LNCaP clone FGC (cell line): ENCODE measurements at places on chromosomes 3 and 15.

DNA sequence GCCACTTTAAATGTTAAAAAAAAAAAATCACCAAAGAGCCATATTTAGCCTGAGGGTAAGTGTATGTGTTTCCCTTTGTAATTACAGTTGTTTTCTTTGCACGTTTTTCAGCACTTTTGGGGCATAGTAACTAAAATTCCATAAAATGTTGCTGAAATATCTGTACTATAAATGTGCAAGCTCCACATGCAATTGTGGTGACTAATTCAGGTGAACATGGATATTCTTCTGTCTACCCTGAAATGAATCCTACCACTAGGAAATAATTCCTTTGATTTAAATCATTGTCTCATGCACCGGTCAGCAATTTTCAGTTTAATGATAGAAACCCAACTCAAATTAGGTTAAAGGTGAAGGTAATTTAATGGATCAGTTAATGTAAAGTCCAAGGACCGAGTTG lies 13.1 kb upstream of the TFG start:
- no peak for DNase-seq

GRCh38 chr3:181699171-181699903 lies 12.4 kb upstream of the SOX2 start:
- no peak for DNase-seq

DNA sequence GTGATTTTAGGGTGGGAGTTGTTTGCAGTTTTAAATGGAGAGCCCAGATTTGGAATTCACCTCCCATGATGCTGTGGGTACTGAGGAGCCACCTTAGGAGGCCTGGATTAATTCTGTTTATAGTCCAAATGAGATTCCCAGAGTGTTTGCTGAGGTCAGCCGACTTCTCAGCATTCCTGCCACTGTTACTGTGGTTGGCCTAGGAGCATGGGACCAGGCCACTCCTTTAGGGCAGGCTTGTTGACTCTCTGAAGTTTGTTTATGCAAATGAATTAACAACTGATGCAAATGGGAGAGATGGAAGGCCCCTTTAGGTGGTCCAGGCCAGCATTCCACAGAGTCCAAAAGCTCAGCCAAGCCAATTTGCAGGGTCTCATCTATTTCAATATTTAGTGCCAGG lies 46.1 kb downstream of the CACNA2D3 start:
- DNase-seq = no peak

GRCh38 chr15:23762026-23762425 lies 74.9 kb upstream of the NDN start:
- DNase-seq = no peak

- DNase-seq = no peak
Measured at GRCh38 chr3:143977341-143978262, 6.0 kb downstream of the DIPK2A start.
